ENCODE measurements at places on chromosomes 11 and 22.

GRCh38 chr11:88266919-88267318 is 70.6 kb downstream of the CTSC start:
- no peak for DNase-seq

- DNase-seq: no peak
Observed at GRCh38 chr11:22730319-22730718, 63.9 kb downstream of the GAS2 start.

DNA sequence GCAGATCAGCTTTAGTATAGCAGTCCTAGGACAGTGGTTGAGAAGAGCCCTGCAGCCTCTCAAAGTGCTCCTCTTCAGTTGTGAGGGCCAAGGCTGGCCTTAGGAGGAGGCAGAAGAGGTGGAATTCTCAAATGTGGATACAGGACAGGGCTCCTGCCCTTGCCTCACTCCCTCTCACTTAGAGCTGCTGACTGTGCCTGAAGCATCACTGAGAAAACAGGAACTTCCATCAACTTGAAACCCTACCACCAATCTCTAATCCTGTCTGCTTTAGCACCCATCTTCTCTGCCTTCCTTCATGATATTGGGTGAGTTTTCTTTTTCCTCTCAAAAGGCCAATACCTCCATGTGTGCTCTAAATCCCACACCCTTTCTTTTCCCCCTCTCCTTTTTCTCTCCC is 14.4 kb upstream of the UCP3 start:
- no peak for DNase-seq

DNA sequence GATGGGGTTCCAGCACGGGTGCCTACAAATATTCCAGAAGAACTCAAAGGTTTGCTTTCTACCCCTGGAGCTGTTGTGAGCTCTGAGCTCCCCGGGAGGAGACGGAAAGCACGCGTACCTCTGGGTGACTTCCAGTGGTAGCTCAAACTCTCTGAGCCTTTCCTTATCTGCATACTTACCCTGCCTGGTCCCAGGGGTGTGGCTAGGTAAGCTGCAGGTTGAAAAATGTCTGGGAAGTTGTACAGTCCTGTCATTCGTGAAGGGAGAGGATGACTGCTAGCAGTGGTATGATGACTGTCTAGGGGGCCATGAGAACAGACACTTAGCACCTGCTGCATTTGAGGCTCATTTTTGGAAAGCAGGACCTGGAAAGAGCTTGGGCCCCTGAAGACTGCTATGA is 111.5 kb downstream of the DSCAML1 start:
- no peak for DNase-seq

GRCh38 chr11:62394825-62395538 is 23.9 kb upstream of the SCGB1A1 start:
- peak; percentile 81 for DNase-seq

- DNase-seq: no peak
Observed at GRCh38 chr22:43094085-43094484, 4.9 kb upstream of the TTLL1 start.

DNA sequence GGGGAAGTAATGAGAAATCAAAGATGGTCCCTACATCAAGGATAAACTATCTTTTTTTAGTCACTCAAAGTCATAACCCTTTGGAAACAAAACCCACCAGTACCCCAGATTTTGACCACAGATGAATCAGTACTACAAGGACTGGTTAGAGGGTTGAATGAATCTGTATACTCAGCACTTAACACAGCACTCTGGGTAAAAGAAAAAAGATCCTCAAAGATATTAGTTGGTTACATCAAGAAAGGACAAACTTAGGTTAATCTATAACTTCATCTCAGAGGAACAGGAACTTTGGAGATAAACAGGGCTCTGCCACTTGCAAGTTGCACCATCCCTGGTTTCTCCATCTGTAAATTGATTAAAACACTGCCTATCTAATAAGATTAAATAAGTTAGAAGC is 18.8 kb downstream of the SC5D start:
- no peak for DNase-seq

DNA sequence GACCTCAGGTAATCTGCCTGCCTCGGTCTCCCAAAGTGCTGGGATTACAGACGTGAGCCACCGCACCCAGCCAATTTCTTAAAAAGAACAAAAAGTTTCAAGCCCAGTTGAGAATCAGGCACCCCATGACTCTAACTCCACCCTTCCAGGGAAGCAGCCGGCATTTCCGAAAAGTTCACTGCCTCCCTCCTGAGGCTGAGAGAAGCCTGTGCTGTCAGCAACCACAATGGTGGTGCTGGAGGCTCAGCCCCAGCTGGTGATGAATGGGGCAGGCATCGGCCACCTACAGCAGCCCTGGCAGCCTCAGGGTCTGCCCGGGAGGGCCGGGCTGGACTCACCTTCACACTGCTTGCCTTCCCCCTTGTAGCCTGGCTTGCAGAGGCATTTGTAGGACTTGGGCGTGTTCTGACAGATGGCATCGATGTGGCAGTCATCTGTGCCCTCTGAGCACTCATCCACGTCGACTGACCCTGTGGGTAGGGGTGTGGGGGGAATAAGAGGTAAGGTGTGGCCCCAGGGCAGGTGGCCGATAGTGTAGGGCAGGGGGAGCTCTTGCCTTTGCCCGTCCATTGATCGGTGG is 4.3 kb downstream of the SCUBE1 start:
- DNase-seq: no peak

DNA sequence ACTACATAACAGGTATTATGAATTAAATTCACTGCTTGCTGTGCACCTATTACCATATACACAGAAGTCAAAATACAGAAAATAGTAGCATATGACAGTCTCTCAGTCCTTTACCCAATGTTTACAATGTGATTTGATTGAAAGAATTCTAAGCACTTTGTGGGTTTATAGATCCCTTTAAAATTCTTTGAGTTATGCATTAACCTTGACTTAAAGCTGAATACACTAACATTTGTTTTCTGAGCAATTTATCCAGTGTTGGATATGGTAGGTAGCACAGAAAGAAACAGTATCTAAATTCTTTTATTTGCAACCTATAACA is 230.8 kb upstream of the DDI1 start:
- DNase-seq: no peak

GRCh38 chr22:31488346-31488883 is 1.2 kb downstream of the EIF4ENIF1 start:
- DNase-seq: no peak

- no peak for DNase-seq
Observed at GRCh38 chr11:45930951-45931570, 8.6 kb downstream of the LARGE2 start.

DNA sequence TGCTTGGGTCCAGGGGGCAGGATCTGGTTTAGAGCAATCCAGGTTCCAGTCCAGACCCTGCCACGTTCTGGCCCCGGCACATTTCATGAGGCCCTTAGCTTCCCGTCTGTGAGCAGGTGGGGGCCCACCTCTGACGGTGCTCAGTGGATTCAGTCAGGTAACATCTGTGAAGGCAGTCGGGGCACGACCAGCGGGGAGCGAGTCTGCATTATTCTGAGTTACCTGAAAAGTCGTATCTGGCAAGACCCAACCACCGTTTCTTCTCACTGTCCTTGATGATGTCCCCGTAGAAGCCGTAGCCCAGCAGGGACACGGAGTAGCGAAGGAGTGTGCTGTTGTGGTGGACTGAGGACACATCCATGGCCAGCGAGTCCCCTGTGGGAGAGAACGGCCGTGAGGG is 39.0 kb downstream of the CERK start:
- no peak for DNase-seq

DNA sequence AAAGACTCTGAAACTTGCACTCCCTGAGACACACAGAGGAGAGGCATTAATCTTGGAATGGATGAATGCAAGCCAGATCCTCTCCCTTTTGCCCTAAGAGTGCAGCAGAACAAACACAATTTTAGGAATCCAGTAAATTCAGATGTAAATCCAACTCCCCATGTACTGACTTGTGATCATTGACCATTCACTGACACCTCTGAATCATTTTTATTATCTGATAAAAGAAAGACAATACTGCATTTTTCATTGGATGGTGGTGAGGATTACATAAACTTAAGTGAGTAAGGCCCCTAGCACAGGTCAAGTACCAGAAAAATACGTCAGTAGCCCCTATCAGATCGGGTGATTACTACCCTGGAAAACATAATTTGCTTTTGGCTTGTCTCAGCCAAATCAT is 782.9 kb upstream of the API5 start:
- no peak for DNase-seq

DNA sequence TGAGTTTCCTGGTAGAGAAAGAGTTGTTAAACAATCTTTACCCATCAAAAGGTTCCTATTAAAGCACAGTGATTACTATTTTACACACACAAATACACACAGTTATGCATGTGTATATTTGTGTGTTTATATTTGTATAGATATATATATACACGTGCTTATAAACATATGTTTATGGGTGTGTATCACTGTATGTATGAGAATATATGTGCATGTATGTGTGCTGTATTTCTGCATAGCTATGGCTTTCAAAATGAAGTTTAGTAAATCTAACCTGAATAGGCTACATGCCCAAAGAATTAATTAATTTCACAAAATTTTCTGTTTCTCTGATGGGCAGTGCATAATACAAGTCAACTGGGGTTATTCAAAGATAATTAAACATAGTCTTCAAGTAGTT is 723.1 kb upstream of the KIRREL3 start:
- no peak for DNase-seq

- no peak for DNase-seq
Observed at GRCh38 chr22:30224161-30224857, 22.2 kb downstream of the LIF start.

DNA sequence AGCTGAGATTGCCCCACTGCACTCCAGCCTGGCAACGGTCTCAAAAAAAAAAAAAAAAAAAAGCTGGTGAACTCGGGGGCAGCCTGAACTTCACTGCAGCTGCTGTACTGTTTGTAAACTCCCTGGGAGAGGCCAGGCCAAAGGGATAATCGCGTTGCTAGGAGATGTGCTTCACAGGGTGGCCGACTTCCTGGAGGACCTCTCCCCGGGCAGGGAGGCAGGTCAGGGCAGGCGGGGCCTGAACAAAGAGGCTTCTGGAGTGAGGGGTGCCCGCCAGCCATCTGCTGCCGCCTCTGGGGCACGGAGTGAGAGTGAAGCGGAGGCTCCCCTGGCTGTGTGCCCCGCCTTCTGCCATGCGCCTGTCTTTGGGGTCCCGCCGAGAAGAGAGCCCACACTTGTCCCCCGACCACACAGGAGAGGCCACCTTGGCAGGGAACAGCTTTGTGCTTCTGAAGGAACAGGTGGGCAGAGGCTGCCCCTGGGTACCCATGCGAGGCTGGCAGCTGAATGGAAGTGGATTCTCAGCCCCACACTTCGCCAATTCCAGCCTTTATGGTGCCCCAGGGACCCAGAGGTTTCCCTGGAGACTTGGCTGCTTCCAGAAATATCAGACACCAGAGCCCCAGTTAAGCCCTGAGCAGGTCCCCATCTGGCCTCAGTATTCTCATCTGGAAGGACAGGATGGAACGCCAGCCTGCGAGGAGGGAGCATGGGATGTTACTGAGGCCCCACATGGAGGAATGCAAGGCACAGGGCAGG is 29.6 kb downstream of the TMEM184B start:
- DNase-seq: peak; percentile 43

DNA sequence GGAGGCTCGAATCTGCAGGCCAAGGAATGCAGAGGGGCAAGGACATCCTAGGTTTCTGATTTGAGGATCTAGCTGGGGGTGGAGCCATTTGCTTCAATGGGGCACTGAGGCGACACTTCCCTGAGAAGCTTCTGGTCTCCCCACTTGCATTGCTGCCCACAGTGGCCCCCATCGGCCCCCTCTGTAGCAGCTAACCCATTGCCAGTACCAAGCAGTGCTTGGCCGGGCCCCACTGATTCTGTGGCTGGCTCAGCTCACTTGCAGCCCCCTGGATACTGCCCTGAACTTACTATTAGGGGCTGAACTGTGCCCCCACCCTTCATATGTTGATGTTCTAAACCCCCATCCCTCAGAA is 42.9 kb upstream of the SHISAL1 start:
- no peak for DNase-seq

- DNase-seq: peak; percentile 87
Observed at GRCh38 chr22:45597460-45598192, 74.0 kb upstream of the ATXN10 start.

DNA sequence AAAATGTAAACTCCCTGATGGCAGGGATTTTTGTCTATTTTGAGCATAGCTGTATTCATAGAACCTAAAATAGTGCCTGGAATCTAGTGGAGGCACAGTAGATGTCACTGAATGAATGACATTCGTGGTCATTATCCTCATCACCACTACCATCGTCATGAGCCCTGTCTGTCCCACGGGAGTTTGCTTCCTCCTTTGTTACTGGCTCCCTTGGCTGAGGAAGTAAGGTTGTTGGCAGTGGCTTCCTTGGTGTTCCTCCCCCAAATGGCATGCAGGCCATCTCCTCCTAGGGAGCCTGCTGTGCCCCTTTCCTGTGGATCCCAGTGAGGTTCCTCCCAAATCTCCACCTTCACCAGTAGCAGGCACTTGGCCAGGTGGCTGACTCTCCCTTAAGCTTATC is 183.0 kb downstream of the CEP164 start:
- DNase-seq: no peak

DNA sequence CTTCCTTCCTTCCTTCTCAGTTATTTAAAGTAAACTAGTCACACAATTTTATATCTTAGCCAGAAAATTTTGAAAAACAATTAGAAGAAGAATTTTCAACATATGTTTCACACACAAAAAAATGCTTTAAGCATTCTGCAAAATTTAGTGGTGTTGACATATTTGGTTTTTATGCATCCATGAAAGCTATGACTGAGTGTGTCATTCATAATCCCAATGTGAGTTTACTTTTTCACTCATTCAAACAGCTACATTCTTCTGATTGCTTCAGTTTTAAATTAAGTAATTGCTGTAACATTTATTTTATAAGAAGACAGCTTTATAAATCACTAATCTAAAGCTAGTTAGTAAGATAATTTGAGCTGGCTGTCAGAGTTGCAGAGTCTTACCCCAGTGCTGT is 453.5 kb downstream of the LRRC4C start:
- DNase-seq: no peak

- DNase-seq: no peak
Observed at GRCh38 chr11:27388001-27388400, 25.0 kb upstream of the CCDC34 start.

GRCh38 chr11:118265954-118266353 is 1.9 kb upstream of the MPZL2 start:
- no peak for DNase-seq

GRCh38 chr11:79201677-79202347 is 239.0 kb downstream of the TENM4 start:
- no peak for DNase-seq

- no peak for DNase-seq
Observed at GRCh38 chr22:44486538-44486937, 11.5 kb downstream of the RTL6 start.

DNA sequence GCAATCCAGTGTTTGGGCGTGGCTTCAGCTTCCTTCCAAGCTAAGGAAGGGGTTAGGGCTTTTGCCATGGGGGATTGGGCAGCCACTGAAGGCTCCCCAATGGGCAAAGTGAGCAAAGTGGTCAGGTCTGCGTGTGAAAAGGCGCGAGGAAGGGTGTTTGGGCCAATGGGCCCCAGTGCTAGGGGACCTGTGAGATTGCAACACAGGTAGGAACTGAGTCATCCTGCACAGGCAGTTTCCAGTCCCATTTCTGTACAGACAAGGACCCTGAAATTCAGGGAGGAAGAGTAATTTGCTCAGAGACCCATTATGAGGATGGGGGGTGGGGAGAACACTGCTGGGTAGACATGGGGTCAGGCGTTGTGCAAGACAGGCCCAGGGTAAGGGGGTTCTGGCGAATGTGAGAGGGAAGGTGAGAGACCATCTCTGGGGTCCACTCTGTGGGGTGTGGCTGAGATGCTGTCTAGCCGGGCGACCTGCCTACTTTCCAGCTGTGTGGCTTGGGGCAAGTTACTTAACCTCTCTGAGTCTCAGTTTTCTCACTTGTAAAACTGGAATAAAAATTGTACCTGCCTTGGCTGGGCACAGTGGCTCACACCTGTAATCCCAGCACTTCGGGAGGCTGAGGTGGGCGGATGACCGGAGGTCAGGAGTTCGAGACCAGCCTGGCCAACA is 7.3 kb downstream of the CCDC88B start:
- no peak for DNase-seq
